ENCODE measurements at places on chromosomes 12 and 14.

DNA sequence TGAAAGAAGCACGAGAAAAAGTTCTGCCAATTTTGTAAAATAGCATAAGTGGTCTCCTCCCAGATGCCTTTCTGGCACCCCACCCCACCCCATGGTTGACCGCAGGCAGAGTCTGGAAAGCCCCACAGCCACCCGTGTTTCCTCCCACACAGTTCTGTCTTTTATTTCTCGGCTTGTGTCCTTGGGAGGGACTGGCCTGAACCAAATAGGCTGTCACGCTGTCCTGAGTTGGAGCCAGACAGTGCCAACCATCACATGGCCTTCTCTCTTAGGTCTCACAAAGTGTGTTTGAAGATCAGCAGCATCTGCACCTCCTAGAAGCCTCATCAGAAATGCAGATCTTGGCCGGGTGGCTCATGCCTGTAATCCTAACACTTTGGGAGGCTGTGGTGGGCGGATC, 10.2 kb upstream of the LTA4H start:
- DNase-seq, result no peak

DNA sequence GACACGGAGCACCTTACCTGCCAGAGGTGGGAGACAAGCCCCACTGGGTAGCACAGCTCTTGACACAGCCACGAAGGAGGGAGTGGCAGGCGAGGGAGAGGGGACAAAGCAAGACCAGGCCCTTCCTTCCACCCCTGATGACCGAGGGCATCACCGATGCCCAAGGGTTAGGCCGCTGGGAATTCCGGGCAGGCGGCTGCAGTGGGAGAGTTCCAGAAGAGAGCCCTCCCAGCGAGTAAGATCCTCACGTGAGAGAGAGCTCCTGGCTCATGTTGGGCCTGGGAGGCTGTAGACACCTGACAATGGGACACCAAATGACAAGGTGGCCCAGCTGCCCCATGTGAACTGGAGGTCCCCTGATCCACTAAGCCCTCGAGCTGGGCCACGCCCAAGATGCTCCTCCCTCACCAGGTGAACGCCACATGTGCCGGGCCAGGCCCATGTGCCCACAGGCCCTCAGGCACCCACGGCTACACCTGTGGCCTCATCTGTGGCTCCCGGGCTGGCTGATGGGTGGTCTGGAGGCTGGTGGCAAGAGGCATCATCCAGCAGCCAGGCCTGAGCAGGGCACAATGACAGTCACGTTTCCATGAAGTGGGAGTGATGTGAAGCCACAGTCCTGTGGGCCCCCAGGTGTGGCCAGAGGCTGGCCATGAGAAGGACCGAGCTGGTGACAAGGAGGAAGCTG, 32.1 kb upstream of the C14orf180 start:
- DNase-seq, result no peak

DNA sequence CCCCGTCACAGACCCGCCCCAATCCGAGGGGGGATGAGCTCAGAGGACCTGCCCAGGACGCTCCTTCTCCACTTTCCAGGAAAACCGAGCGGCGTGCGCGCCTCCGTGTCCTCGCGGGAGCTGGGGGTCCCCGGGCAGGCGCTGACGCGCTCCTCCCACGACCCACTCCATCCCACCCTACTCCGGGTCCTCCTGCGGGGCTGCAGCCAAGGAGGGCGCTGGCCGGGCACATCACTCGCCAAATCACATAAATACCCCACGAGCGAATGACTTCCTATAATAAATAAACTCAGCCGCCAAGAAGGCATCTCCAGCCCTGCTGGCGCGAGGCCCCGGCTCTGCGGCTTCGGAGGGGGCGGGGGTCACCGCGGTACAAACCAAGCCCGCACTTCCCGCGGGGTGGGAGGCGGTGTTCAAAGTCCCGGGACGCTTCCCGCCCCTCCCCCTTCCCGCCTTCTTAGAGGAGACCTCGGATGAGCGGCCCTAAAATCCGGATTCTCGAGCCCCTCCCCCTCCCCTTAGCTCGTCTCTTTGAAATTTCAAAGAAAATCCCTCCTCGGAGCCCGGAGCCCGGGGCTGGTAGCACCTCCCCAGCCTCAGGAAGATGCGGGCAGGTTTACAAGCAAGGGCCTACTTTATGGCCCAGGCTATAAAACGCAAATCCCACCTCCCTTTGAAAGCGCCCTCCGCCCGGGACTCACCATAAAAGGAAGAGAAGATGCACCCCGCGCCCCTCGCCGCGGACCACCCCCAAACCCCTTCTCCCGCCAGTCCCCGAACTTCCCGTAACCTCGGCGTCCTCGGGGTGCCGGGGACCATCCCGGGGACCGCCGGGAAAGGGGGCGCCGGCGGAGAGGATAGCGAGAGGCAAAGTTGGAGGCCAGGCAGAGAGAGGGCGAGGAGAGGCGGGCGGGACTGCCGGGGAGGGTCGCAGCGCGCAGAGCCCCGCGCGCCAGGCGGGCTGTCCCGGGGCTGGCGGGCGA, 712 bp upstream of the FZD10 start:
- no peak for DNase-seq

GRCh38 chr12:18810537-18811253, 72.8 kb downstream of the CAPZA3 start:
- no peak for DNase-seq

DNA sequence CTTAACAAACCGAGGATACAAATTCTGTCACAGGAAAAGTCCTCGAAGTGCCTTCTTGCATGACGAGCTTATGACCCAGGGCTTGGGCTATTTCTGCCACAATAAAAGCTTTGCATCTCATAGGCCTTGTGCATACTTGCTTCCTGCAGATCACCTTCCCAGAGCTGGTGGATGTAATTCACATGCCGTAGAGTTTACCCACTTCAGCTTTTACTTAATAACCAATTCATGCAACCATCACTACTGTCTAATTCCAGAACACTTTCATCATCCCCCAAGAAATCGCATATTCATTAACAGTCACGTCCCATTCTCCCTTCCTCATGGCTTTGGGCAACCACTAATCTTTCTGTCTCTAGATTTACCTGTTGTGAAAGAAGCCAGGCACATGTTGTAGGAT, 9.0 kb upstream of the BDKRB1 start:
- no peak for DNase-seq

Data from MCF 10A (cell line).